ENCODE measurements at places on chromosomes 7 and 10.
A peak's percentile ranks its signal among the peaks of the same experiment; 100 is the strongest.

DNA sequence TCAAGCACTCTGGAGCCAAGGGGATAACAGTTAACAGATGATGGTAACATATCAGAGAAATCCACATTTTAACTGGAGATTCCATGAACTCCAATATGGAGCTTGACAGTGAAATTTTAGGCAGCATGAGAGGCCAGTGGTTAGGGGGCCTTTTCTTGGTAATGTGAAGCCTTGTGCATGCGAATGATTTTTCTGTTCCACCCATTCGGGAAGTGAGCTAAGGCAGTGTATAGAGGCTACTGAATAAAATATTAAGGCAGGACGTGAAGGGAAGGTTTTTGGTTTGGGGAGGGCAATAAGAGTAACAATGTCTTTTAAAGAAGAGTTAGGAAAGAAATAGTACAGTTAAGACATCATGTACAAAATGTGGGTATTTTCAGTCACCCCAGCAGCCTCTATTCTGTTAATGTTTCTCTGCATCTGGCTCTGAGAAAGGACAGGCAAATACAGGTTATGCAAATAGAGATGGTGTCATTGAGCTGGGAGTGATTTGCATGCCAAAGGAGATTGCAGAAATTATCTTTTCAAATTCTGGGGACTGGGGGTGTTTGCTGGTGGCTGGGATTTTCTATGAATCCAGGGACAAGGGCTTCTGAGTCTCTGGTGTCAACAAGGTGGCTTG lies 6.8 kb upstream of the TAS2R60 start:
- no peak for DNase-seq

GRCh38 chr10:93894516-93895378 lies 969 bp downstream of the SLC35G1 start:
- DNase-seq, result no peak

DNA sequence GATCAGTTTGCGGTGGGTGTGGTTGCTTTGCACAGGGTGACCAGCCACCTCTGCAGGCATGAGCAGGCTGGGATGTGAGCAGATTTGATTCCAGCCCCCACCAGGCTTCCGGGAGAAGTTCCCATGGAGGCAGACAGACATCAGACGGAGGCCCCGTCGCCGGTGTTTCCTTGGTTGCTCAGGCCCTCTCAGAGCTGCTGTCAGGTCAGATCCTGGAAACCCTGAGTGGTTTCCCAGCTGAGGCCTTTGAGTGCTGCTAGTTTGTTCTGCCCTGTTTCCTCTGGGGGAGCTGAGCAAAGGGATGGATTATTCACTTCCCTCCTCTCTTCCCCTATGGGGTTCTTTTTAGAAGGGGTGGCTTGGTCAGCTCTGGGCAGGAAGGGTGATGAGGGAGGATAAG lies 62.2 kb downstream of the FAM241B start:
- DNase-seq, result no peak

GRCh38 chr10:113550365-113550764 lies 2.5 kb upstream of the HABP2 start:
- no peak for DNase-seq

- no peak for DNase-seq
These were observed 173.1 kb downstream of the ADRA2A start for GRCh38 chr10:111249925-111250324.

- DNase-seq, result no peak
These were observed 37.4 kb downstream of the TSPAN14 start for GRCh38 chr10:80491251-80492102.

DNA sequence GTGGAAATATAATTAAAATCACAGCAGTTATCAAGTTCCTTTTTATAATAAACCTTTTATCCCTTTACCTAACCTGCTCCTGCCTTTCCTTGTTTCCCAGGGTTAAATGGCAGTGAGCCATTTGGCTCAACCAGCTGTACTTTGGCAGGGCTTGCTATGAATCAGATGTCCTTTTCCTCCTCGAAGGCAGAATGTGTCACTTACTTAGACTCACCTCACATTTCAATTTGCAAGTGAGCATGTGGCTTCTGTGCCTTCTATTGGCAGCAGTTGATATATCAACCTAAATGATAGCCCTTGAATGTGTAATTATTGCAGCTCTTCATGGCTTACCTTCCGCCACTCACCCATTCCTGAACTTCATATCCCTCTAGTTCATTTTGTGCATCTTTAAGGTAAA lies 301.7 kb downstream of the CSTF2T start:
- no peak for DNase-seq

DNA sequence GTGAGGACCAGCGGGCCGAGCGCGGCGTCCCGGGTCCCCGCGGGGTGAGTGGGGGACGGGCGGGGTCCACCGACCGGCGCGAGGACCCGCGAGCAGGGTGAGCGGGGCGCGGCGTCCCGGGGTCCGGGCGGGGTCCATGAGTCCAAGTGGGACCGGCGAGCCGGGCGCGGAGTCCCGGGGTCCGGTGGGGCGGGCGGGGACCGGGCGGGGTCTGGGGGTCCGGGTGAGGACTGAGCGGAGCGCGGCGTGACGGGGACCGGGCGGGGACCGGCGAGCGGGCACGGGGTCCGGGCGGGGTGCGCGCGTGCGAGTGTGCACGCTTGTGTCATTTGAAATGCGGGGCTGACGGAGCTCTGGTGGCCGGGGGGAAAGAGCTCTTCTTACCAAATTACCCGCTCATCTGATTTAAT lies 765 bp downstream of the CELF2 start:
- peak; percentile 6 for DNase-seq

- DNase-seq, result no peak
These were observed 254.4 kb downstream of the ANKRD7 start for GRCh38 chr7:118478931-118479330.

DNA sequence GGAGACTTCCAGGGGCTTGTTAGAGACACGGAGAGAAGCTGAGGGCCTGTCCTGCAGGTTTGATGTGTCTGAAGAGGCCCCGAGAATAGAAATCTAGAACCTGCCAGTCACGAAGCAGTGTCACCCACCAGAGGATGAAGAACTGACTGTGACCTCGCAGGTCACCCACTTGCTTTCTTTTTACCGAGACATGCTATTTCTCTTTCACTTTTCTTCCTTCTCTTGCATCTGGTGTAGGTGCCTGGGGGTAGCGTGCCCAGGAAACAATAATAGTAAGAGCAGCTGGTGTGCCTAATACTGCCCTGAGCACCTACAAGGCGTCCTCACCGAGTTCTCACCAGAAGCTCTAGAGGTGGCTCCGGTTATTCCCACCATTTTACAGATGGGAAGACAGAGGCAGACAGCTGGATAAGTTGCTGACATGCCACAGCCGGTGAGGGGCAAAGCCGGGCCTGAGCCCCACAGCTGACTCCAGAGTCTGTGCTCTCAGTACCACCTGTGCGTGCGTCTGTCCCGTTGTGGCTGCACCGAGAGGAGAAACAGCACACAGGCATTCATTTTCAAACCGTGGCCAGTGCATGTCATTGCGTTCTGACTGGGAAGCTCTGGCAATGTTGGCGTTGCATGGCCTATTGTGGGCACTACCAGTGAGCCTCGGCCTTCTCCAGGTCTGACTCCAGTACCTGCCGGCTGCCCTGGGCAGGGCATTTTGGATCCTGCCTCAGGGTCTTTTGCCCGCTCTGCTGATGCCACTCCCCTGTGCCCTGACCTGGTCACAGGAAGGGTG lies 7.8 kb downstream of the CHST3 start:
- DNase-seq, result no peak

- DNase-seq, result no peak
These were observed 63.6 kb upstream of the BMPER start for GRCh38 chr7:33841705-33842129.

DNA sequence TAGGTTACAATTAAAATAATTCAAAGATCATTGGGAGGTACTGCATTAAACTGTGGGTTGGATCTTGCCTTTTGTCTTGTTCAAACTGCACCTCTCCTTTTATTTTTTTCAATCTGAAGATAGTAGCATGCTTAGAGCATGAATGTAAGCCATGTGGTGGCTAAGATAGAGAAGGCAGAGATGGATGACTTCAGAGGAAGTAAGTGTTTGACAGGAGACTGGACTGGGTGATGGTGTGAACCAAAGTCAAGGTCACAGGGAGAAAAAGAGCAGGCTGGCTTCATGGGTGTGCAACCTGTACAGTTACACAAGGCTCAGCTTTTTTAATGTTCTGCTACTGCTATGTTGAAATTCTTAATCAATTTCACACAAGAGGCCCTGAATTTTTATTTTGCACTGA lies 85.6 kb downstream of the ZEB1 start:
- no peak for DNase-seq

GRCh38 chr7:136405931-136406777 lies 429.0 kb upstream of the MTPN start:
- peak; percentile 24 for DNase-seq

GRCh38 chr10:118953598-118954393 lies 75.7 kb upstream of the NANOS1 start:
- DNase-seq, result no peak

- no peak for DNase-seq
These were observed 12.0 kb upstream of the LIPA start for GRCh38 chr10:89263531-89263930.
